ENCODE measurements at places on chromosomes 16 and 17. TPM values are rescaled to one million over a fixed set of nuclear protein-coding genes. Genes with fewer than 3 reads are reported as not detected.
A peak's percentile ranks its signal among the peaks of the same experiment; 100 is the strongest.

- H3K27ac ChIP-seq = peak overlapping the region; percentile 95
- peaks cover 20% of the 10 kb centered on the region for H3K36me3 ChIP-seq
- H3K27me3 ChIP-seq = no peaks in the 10 kb centered on the region
- peak overlapping the region; percentile 63 for H3K4me3 ChIP-seq
- no peak for DNase-seq
Measured at GRCh38 chr17:66468241-66469087, 166.1 kb downstream of the PRKCA start.

- no peak for DNase-seq
- peaks cover 50% of the 10 kb centered on the region for H3K4me1 ChIP-seq
- no peaks in the 10 kb centered on the region for H3K27me3 ChIP-seq
Measured at GRCh38 chr16:11249233-11250061, 6.6 kb downstream of the SOCS1 start.

- no peaks in the 10 kb centered on the region for H3K36me3 ChIP-seq
- no peak overlapping the region for H3K4me3 ChIP-seq
- peaks cover 2% of the 10 kb centered on the region for H3K27me3 ChIP-seq
Measured at GRCh38 chr16:78200623-78201096, 101.2 kb downstream of the WWOX start.

- no peaks in the 10 kb centered on the region for H3K27me3 ChIP-seq
- H3K4me1 ChIP-seq = peaks cover 7% of the 10 kb centered on the region
- no peak for DNase-seq
Measured at GRCh38 chr16:67471758-67472384, 9.1 kb downstream of the ATP6V0D1 start.

- H3K4me3 ChIP-seq = no peak overlapping the region
- H3K27ac ChIP-seq = no peak overlapping the region
- H3K4me1 ChIP-seq = no peaks in the 10 kb centered on the region
- H3K27me3 ChIP-seq = no peaks in the 10 kb centered on the region
- DNase-seq = no peak
- peaks cover 34% of the 10 kb centered on the region for H3K36me3 ChIP-seq
Measured at GRCh38 chr16:1654505-1655268, 23.4 kb upstream of the JPT2 start.

- no peaks in the 10 kb centered on the region for H3K4me1 ChIP-seq
- no peak overlapping the region for H3K27ac ChIP-seq
- DNase-seq = no peak
- H3K27me3 ChIP-seq = no peaks in the 10 kb centered on the region
Measured at GRCh38 chr16:89905511-89906139, 13.0 kb upstream of the MC1R start.

- no peaks in the 10 kb centered on the region for H3K4me1 ChIP-seq
- H3K27ac ChIP-seq = no peak overlapping the region
- H3K36me3 ChIP-seq = no peaks in the 10 kb centered on the region
- peaks cover 3% of the 10 kb centered on the region for H3K27me3 ChIP-seq
- no peak overlapping the region for H3K4me3 ChIP-seq
Measured at GRCh38 chr16:77298418-77299360, 99.5 kb downstream of the SYCE1L start.

The MEFV gene
- total RNA-seq = not detected

The SARM1 gene
- total RNA-seq = 40.7 TPM

The ST6GALNAC2 gene
- not detected for total RNA-seq
